ENCODE measurements at places on chromosomes 6 and 20.

- DNase-seq: no peak
These were observed 45.2 kb downstream of the DSTN start for GRCh38 chr20:17614812-17615644.

DNA sequence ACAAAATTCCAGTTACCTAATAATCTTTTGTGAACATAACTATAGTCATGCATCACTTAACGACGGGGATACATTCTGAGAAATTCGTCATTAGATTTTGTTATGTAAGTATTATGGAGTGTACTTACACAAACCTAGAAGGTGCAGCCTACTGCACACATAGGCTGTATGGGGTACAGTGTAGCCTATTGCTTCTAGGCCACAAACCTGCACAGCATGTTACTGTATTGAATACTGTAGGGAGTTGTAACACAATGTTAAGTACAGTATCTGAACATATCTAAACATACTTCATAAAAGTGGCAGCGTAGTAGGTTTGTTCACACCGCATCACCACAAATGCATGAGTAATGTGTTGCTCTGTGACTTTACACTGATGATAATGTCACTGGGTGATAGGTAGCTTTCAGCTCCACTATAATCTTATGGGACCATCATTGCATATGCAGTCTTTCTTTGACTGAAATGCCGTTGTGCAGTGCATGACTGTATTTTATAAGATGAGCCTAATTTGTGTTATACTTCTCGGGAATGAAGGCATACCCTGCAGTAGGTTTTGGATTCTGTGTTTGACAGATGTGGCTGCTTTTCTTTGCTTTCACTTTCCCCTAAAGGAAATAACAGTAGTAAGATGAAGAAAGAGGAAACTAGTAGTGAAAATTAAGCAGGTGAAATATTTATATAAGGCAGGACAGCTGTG is 365.6 kb downstream of the FARS2 start:
- DNase-seq: no peak

- no peak for DNase-seq
These were observed 51.5 kb upstream of the NNAT start for GRCh38 chr20:37469531-37469930.

- no peak for DNase-seq
These were observed 319.4 kb downstream of the HTR1B start for GRCh38 chr6:77143659-77144447.

DNA sequence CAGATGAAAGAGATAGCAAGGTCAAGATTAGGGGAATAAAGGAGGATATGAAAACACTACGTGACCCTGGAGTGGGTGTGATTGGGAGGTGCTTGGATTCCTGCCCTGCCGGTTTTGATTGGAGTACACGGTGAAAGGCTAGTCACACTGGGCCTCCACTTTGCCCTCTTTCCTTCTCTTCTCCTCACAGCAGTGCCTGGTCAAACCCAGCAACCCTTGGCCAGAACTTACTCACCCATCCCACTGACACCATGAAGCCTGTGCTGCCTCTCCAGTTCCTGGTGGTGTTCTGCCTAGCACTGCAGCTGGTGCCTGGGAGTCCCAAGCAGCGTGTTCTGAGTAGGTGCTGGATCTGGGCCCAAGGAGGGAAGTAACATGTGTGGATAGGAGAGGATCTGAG is at the start of gene WFDC13:
Gene WFDC13 (plus strand): TSS at position 166 of the 400 bp plus-strand sequence. CDS start 86 bp downstream, at position 252.
- no peak for DNase-seq

GRCh38 chr20:47136782-47137181 is 219.7 kb downstream of the ZMYND8 start:
- DNase-seq: no peak

DNA sequence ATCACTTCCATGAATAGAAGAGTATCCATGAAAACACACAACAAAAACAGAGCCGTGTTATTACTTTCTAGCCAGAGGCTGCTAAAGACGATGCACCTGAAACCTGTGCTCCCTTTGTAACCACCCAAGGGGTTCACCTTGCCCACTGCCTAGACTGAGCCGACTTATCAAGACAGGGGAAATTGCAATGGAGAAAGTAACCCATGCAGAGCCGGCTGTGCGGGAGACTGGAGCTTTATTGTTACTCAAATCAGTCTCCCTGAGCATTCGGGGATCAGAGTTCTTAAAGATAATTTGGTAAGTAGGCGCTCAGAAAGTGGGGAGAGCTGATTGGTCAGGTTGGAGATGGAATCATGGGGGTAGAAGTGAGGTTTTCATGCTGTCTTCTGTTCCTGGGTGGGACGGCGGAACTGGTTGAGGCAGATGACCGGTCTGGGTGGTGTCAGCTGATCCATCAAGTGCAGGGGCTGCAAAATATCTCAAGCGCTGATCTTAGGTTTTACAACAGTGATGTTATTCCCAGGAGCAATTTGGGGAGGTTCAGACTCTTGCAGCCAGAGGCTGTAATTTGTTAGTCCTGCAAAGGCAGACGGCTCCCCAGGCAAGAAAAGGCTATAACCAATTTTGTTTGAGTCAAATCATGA is 366.6 kb downstream of the PREX1 start:
- no peak for DNase-seq

DNA sequence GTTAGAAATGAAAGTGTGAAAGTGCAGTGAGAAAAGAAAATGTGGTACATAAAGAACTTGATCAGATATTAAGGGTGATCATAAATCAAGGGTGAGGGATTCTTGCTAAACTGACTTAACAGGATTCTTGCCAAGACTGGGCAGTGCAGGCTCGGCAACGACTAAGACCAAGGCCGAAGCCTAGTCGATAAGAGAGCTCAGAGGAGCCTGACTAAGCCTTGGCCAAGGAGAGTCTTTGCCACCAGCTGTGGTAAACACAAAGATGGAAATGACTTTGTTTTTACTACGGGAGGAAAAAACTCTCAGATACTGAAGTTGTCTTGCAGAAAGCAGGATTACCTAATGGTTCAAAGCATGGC is 196.6 kb downstream of the LY86 start:
- no peak for DNase-seq

DNA sequence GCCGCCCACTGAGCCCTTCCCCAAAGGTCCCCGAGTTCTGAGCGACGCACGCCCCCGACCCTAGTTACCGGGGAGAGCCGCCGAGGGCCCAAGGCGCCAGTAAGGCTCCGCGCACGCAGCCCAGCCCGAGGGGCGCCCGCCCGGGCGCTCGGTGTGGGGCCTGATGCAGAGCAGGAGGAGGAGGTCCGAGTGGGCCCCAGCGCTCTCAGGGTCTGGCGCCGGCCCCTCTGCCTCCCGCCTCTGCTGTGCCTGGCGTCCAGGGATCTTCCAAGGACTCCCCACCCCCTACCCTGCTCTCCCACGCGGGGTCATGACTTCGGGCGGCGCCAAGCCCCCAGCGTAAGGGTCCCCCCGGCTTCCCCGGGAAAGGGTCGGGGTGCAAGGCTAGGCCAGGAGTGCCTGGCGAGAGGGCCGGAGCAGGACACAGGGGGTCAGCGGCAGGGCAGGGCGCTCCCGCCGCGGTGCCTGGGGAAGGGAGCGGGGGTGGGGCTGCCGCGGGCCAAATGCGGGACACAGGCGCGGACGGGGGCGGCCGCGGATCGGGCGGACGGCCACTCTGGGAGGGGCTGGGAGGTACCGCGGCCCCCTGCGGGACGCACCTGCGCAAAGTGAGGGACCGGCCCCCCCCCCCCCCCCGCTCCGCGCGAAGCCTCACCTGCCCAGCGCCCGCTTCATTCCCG is 637 bp downstream of the ABHD12 start:
- DNase-seq: no peak

- DNase-seq: no peak
These were observed 191.6 kb upstream of the CCN2 start for GRCh38 chr6:132142768-132143167.

DNA sequence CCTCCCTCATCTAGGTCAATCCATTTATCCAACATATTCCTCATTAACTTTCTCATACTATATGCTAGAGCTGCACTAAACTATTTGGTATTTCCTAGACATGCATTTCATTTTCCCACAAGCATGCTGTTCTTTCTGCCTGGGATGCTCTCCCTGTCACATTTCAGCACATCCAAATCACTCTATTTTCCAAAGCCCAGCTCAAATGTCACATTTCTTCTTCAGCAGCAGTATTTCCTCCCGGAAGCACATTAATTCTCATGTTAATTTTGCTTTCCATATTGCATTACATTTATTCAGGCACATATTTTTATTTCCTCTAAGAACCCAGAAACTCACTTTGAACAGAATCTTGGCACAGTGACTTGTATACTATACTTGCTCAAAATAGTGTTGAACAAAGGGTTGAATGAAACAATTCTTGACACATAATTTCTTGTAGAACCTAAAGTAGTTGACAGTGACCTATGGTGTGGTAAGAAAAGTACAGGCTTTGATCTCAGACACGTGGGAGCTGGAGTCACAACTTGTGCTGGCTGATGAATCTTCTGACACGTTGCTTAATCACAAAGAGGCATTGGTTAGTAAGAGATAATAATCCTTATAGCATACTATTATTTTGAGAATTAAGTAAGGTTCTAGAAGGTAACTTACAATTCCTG is 30.8 kb upstream of the CD2AP start:
- DNase-seq: no peak
